Neural crest cell (in vitro differentiated cells): ENCODE measurements at places on chromosomes 7 and 10.

- no peak for DNase-seq
Measured at GRCh38 chr7:54814401-54814800, 55.4 kb upstream of the SEC61G start.

- peak; percentile 22 for DNase-seq
Measured at GRCh38 chr10:79069325-79070080, 737 bp downstream of the ZMIZ1 start.

DNA sequence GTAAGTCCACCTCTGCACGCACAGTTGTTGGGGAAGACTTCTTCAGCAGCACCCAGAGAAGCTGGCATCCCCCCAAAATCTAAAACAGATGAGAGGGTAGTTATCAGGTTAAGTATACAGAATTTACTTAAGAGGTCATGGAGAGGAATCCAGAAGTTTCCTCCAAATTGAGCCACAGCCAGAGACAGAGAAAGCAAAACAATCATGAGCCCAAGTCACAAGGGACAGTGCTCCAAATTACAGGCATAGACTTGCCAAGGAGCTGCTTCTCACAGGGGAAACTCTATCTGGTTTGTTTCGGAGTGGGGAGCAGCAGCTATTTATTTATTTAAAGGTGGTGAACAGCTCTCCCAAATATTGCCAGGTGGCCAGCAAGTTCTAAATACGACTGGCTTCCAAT lies 308.4 kb downstream of the SKIDA1 start:
- no peak for DNase-seq

DNA sequence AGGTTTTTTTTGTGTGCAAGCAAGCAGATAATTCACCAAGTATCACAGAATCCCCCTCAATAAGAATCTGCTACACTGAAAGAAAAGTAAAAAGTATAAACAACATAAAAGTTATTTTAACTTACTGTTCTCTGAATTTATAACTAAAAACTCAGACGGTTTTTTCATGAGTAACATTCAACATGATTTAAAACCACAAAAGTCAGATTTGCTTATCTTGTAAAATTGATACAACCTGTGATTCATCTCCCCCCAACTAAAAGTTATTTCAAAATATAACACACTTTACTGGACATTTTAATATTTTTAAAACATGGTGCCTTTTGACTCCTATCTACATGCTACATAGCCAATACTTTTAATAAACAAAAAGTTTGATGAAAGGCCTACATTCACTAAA lies 32.8 kb downstream of the TSPAN12 start:
- no peak for DNase-seq

DNA sequence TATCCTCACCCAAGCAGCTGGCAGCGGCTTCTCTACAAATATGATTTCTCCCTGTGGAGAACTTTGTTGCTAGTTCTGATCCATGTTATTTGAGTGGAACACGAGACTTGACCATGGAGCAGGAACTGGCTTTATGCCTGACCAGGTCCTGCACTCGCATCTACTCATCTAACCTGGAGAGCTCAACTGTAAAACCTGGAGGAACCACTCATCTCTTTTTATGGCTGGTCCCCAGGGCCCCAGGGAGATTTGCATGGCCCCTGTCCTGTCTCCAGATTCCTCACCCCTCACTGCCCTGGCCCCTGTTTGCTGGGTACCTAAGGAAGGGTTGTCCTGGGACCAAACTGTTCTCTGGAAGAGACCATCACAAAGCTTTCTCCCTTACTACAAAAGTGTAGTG lies 16.0 kb downstream of the TCAF1 start:
- no peak for DNase-seq

GRCh38 chr7:155741805-155742204 lies 70.5 kb downstream of the SHH start:
- DNase-seq = no peak
